ENCODE measurements at places on chromosomes 2 and 18.

DNA sequence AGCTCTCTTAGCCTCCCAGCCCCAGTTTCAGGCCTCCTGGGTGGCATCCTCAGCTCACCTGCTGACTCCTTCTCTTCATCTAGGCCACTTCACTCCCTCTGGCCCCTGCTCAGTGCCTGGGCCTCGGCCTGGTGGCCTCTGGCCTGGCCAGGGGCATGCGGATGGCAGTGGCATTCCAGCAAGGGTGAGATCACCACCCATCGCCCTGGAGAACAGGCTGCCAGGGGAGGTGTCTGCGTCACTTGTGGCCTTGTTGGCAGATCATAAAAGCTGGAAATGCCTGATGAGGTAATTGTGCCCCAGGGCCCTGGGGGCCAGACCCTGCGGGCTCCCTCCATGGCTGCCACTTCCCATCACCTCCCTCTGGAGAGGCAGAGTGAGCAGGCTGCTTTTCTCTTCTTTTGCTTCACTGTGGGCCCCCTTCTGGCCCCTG, 72.5 kb upstream of the SMAD2 start:
- peak; percentile 73 for DNase-seq

GRCh38 chr2:215365184-215365658, 53.4 kb downstream of the ATIC start:
- no peak for DNase-seq

GRCh38 chr2:240600451-240600961, 14.0 kb downstream of the CAPN10 start:
- no peak for DNase-seq

DNA sequence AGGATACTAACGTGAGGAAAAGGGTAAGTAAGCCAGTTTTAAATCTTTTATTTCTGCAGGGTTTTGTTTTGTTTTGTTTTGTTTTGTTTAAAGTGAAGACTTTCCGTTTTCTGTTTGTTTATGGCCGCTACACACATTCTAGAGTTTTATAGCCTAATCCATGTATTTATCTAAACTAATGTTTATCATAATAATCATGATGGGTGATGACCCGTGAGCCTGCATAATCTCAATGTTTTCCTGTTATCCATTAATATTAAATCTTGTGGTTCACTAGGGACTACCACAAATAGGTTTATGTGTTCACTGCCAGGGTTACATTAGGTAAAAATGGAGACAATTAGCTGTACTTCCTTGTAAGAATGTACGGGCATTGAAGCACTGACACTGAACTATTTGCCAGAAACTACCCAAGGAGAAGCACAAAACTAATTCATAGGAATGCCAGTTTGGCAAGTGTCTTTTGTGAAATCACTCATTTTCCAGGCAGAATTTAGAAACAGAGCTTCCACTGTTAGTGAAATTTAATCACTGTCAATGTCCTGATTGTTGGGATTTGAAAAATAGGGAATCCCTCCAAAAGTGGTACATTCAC, 574.8 kb downstream of the LRP1B start:
- peak; percentile 36 for DNase-seq

DNA sequence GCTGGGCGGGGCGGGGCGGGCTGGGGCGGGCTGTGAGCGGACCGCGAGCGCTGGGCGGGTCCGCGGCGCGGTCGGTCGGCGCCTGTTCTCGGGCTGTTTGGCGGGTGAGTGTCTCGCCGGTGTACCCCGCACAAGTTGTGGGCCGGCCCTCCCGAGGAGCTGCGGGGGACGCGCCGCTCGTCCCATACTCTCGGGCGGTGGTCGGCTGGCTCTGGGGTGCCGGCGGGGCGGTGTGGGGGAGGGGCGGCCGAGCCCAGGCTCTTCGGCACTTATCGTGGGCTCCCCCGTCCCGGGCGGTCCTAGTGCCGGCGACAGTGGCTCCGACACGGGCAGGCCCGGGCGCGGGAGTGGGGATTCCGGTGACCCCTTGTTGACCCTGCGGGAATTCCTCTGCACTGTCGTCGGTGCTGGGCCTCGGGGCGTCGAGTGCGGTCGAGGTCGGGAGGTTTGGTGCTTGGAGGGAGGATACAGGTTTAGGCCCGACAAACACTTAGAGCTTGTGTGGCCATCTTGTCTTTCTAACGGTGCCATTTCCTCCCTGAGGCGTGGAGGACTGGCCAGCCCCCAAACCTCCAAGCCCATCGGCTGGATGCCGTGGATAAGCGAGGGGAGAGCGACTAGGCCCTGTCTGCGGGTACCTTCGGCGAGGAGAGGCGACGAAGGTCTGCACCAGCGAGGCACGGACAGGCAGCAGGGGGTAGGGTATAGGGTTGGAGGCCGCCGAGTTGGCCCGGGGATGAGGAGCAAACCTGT, at the start of gene SEPTIN2:
Gene SEPTIN2, plus strand, starts transcription at position 47 of the 753 bp plus-strand sequence. CDS start 8,308 bp downstream, outside the sequence.
- DNase-seq = peak; percentile 82

DNA sequence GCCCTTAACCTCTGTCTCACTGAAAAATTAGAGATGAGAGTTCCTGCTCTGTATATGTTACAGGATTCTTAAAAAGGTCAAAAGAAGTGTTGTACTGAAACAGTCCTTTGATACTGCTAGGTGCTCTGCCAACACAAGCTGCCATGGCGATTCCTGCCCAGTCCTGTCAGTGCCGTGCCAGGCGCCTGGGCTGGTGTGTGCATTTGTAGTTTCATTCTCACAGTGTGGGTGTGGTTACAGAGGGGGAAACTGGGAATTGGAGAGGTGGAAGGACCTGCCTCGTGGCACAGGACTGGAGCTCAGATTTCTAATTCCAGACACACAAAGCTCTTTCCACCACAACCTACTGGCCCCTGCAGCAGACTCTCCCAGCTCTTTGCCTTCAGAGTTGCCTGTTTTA, 122.3 kb upstream of the RAB6C start:
- DNase-seq = no peak

DNA sequence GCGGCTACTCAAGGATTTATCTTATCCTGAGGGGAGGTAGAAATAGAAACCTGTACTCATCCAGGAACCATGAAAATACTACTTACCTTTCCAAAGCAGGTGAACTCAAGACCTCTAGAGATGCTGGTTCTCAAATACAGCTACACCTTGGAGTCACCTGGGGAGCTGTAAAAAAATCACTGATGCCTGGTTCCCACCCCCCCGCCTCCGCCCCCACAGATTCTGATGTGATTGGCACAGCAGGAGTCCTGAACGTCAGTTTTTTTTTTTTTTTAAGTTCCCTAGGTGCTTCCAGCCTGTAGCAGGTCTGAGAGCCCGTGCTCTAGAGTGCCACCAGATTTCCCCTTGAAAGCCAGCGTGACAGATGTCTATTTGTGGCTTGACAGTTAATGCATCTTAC, 113.6 kb downstream of the MRO start:
- no peak for DNase-seq

DNA sequence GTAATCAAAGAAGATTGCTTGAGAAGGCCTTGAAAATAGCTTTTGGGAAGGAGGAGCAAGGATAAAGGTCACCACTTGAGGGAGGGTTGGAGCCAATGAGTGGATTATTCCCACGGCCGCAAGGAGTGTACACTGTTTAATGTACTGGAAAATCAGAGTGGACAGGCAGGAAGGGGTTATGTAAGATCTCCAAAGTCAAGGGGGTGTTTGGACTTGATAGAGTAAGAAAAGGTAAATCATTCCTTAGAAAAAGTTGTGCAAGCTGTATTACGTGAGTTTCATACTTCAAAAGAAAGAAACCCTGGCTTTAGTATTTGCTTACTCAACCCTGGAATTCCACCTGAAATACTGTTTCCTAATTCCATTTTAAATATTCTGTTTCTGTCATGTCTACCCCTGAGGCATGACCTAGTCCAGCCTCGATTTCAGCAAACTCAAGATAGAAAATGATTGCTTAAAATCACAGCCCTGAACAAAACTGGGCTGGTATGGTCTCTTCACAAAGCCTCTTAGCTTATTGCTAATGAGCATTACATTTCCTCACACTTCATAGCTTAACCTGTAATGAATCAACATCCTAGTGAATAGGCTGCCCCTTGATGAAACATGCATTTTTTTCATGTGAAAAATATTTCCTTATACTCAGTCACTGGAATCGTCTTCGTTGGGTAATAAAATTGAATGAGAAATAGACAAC, 1.1 kb downstream of the MREG start:
- DNase-seq = no peak

DNA sequence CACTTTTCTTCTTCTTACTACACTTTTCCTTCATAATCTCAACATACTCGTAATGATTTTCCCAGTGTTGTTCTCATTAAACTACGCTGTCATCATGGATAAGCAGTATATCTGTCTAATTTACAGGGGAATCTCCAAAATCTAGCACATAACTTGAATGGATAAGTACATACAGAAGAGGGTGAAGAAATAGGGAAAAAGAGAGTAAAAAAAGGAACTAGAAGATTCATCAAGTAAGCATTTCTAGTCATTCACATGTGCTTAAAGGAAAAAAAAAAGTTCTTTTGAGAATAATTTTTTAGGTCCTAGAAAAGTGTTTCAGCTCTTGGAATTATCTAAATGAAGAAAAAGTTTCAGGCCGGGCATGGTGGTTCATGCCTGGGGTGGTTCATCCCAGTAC, 51.6 kb downstream of the SRBD1 start:
- no peak for DNase-seq

- DNase-seq = no peak
Measured at GRCh38 chr2:234708091-234708683, 211.3 kb upstream of the ARL4C start.

- DNase-seq = no peak
Measured at GRCh38 chr2:241547781-241548450, 10.6 kb upstream of the BOK start.

GRCh38 chr2:26442707-26443106, 35.2 kb downstream of the OTOF start:
- DNase-seq = no peak

- no peak for DNase-seq
Measured at GRCh38 chr2:2886922-2887321, 490.7 kb downstream of the EIPR1 start.

DNA sequence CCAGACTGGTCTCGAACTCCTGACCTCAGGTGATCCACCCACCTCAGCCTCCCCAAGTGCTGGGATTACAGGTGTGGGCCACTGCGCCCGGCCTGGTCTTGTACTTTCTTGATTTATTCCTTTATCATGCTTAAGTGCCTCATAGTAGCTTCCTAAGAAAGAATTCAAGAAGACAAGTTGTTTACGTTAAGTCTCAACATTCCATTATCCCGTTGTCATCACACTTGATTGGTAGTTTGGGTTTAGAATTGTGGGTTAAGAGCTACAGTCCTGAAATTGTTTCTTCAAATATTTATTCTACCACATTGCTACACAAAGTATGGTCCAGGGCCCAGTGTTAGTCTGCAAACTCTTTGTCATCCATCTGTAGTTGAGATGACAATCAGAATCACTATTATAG, 194.0 kb downstream of the VWC2L start:
- no peak for DNase-seq

GRCh38 chr2:43133708-43134570, 92.5 kb downstream of the ZFP36L2 start:
- no peak for DNase-seq

DNA sequence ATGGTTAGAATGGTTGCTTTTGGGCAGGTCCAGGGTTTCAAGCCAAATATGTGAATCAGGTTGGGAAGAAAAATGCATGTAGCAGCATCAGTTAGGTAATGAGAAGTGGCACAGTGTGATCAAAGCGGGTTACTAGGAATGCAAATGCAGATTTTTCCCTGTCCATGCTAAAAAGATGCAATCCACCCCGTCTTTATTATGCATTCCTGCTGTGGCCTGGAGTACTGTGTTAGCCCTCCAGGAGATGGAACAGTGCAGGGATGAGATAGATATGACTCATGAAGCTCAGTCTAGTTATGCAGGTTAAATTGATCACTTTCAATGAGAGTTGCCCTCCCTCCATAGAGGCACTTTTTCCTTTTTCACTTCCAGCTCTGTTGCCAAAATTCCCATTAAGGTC, 283.8 kb downstream of the CTNNA2 start:
- DNase-seq = no peak

Measured in SJCRH30 (cell line).